ENCODE measurements at places on chromosomes 5 and 9.
A peak's percentile ranks its signal among the peaks of the same experiment; 100 is the strongest.

DNA sequence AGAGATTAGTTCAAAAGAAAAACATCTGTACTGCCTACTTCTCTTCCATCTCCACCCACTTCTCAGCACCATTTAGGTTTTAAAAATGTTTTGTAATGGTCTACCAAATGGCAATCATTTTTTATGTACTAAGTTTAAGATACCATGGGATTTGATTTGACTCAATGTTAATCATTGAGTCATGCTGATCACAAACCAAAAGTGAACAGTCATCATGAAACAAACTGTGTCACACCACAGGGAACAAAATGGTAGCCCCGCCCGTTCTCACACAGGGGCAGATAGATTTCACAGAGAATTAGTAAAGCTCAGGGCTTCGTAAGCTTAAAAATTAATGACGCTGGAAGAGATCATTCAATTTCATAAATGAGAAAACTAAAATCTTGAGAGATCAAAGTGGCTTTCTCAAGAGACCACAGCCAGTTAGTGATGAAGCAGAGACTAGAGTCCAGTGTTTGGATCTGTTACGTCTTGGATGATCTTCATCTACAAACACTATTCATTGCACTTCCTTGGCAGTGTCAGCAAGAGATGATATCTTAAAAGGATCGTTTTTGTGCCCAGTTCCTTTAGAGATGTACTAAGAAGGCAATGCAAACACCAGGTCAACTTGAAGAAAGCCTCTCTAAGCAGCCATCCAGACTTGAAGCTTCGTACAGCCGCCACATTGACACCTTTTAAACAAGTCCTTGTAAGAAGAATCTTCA lies 33.9 kb upstream of the TRIO start:
- no peak for DNase-seq

DNA sequence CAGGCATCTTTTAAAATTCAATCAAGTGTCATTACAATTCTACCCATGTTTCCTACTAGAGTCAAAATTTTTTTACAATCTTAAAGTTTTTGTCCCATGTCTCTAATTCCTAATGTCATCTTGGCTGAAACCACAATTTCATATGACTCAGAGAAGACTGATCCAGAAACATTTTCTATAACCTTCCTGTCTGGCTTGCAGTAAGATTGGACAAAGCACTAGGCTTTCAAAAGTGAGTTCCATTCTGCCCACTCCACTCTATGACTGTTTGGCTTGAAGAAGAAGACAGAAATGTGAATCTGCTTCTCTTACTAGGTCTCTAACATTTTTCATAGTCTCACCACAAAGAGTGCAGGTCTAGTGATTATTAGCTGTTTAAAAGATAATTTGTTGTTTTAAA lies 88.8 kb downstream of the NR3C1 start:
- DNase-seq, result no peak

DNA sequence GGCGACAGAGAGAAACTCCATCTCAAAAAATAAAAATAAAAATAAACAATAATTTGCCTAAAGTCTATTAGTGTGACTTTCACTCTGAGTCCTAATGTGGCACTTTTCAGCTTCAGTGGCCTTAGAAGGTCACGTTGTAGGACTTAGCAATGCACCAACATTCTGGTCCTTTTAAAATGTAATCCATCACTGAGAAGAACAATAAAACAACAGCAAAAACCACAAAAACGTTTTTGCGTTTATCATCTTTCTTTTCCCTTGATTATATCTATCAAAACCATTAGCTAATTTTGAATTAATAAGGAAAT lies 190.1 kb upstream of the ZNF608 start:
- no peak for DNase-seq

GRCh38 chr5:97125125-97125683 lies 17.2 kb downstream of the LIX1 start:
- no peak for DNase-seq

- no peak for DNase-seq
Observed at GRCh38 chr9:36843964-36844363, 190.1 kb downstream of the PAX5 start.

DNA sequence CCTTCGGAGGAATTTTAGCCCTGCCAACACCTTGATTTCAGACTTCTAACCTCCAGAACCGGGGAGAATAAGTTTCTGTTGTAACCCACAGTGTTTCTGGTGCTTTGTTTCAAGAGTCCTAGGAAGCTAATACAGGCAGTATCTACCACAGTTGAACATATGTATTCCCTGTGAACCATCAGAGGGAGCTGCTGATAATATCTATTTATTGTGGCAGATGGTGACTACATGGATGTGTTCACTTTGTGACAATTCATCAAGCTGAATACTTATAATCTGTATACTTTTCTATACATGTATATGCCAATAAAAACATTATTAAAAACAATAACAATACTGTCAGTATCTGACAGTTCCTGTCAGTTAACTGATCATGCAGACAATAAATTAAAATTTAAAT lies 137.2 kb upstream of the GNA14 start:
- no peak for DNase-seq

DNA sequence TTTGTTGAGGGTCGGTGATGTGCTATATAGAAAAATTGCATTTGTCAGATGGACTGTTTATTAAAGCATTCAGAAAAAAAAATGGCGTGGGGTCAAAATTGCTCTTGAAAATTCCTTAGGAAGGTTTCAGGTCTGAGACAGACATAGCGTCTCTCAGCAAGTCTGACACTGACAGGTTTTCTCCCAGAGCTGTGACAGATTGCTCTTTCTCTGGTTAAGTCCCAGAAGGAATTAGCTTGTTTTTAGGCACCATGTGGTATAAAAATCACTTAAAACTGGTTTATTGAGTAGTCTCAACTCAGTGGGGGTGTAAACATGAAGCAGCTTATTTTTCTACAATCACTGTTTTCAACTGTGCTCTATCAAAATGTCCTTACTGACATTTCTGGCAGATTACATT lies 1379.8 kb downstream of the MAT2B start:
- DNase-seq, result no peak

DNA sequence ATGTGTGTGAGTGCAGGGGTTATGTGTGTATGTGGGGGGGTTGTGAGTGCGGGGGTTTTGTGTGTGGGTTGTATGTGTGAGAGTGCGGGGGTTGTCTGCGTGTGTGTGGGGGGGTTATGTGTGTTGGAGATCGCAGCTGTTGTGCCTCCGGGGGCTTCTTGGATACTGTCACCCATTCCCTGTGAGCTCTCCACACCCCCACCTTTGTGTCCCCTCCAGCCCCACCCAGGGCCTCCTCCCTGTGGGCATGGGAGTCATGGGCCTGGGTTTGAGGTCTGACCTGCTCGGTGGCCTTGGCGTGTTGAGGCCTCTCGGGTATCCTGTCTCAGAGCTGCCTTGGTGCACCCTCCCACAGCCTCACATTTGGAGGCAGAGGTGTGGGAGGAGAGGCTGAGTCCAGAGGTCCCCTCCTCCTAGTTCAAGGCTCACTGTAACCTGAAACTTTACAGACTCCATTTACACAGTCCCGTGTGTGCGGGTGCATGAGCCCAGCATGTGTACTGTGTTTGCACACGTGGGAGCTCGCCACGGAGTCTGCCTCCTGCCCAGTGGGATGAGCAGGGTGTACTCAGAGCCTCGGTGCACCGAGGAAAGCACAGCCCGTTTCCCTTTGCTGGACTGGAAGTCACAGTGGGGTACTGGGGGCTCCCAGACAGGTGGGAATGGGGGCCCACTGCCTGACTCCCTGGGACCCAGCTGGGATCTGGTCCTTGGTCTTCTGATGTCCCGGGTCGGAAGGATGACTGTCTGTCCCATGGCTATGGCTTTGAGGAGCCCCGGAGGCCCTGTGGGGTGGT lies 43.4 kb downstream of the RXRA start:
- no peak for DNase-seq

DNA sequence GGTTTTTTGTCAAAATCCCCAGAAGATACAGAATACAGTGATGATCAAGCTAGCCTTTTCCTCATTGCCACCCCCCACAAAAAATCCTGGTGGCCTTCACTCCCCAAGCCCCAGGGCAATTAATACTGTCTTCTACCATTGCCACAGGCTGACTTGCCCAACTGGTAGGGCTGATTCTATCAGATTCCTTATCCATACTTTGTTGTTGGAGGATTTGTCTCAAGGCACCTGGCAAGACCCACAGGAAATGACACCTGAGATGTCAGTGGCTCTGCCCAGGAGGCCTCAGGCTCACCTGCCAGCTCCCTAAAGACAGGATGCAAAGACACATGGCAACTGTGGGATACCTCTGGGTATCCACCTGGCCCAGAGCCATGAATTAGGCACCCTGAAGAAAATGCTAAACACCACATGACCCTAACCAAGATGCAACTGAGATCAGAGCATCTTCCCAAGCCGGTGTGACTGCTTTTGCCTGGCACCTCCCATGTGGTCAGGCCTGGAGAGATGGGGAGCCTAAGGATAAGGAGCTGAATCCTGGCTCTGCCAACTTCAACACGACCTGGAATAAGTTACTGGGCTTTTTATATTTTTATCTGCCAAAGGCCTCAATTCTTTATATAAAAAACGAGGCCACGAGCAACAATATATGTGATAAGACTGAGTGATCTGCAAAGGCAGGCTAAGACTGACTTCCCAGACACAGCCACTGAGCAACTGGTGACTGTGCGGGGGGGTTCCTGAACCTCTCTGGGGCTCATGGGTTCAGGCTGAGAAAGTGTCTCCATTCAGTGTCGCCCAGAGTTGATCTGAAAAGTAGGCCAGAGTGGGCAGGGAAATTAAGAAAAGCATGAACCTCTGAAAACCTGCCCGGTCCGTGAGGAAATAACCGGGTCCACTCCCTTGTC lies 944 bp downstream of the ATOX1 start:
- peak; percentile 11 for DNase-seq

DNA sequence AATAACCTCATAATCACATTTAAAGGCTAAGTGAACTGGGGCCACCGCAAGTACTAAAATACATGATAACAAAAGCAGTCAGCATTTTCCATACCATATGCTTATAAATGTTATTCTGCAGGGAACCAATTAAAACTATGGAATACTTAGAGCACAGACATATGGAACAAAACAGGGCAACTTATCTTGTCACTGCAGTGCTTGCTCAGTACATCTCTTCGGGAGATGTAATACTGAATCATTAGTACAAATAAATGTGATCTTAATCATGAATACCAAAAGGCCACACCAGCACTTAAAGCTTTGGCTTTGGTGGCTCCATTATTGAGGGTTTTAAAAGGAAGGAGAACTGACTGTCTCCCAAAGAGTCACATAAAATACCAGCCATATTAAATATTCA lies 32.1 kb downstream of the PRUNE2 start:
- DNase-seq, result no peak

GRCh38 chr5:113071401-113071800 lies 94.8 kb downstream of the DCP2 start:
- DNase-seq, result no peak

GRCh38 chr9:98002808-98003207 lies 19.7 kb downstream of the ANP32B start:
- DNase-seq, result no peak

GRCh38 chr5:135713161-135713915 lies 121.1 kb upstream of the SLC25A48 start:
- DNase-seq, result no peak

- DNase-seq, result no peak
Observed at GRCh38 chr5:119363936-119364335, 8.1 kb downstream of the TNFAIP8 start.

DNA sequence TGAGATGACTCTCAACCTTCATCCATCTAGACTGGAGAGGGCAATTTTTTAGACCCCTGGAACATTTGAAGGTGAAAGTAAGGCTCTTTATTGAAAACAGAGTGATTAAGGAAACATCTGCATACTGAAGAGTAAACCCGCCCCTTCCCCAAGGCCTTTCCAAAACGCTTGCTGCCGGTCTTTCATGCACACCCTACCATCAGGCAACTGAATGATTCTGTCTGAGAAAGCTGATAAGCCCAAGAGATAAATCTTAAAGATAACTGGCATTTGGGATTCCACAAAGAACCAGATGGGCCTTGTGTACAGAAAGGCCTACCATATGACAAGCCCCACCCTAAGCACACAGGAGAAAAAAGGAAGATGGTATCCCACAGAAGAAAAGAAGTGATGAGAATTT lies 54.4 kb upstream of the PIK3R1 start:
- no peak for DNase-seq

- peak; percentile 3 for DNase-seq
Observed at GRCh38 chr5:163565931-163566608, 60.7 kb downstream of the MAT2B start.

DNA sequence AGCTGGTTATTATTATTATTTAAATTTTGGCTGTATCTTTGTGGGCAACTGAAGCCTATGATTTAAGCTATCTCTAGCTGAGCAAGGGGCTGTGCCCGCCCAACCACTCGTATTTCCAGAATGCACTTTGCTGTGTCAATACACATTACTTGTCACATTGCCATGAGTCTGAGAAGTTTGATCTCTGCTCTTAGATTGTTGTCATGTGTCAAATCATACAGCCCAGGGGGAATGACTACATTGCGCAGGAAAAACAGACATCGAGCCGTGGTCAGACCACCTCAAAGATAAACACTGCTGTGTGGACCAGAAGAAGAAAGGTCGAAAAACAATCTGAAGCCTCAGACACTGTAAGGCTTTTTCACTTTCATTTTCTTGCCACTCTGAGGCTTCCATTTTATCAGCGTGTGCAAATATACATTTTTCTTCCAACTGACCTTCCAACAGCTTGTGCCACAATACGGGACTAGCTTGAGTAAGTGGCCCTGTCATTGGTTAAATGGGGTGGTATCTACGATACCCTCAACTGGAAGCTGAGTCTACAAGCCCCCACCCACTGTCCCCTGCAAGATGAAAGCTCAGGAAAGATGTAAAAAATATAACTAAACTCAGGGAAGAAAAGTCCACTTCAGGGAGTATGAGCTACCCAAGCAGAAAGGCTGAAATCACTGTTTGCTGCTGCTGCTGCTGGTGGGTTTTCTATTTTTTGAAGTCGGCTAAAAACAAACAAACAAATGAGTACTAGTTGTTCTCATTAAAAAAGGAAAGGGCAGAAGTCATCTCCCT lies 603.0 kb downstream of the BNC2 start:
- no peak for DNase-seq

GRCh38 chr9:117403403-117403811 lies 11.4 kb downstream of the ASTN2 start:
- no peak for DNase-seq

DNA sequence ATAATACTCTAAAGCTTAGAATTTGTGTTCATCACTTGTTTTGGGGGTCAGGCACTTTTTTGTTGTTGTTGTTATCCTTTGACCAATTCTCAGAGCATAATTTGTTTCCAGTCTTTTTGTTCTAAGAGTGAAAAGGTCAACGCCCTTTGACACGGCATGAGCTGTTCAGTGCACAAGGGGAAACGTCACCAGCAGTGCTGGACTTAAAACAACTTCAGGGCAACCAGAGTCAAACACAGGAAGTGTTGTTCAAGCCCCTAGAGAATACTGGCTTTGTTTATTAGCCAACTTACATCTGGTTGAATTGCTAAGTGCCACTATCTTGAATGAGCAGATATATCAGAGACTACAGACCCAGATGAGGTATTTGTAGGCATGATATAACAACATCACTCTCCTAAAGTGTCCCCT lies 368.9 kb downstream of the TMEM161B start:
- no peak for DNase-seq

All from T-helper 9 cell (primary cell).